ENCODE measurements at places on chromosomes 11 and 22. TPM values are rescaled to one million over a fixed set of nuclear protein-coding genes. Genes with fewer than 3 reads are reported as not detected.
A peak's percentile ranks its signal among the peaks of the same experiment; 100 is the strongest.

Gene CCDC81
- 1.4 TPM for total RNA-seq

Gene HSPB2
- total RNA-seq = 0.34 TPM

Gene SLC22A8
- total RNA-seq = not detected

Gene RASSF10
- total RNA-seq = not detected

Gene ALKBH8
- 5.0 TPM for total RNA-seq

GRCh38 chr11:28697920-28698827, 590.0 kb downstream of the METTL15 start:
- H3K36me3 ChIP-seq = no peaks in the 10 kb centered on the region
- no peaks in the 10 kb centered on the region for H3K27me3 ChIP-seq
- DNase-seq = peak; percentile 84
- H3K4me1 ChIP-seq = peaks cover 19% of the 10 kb centered on the region
- no peak overlapping the region for H3K4me3 ChIP-seq

DNA sequence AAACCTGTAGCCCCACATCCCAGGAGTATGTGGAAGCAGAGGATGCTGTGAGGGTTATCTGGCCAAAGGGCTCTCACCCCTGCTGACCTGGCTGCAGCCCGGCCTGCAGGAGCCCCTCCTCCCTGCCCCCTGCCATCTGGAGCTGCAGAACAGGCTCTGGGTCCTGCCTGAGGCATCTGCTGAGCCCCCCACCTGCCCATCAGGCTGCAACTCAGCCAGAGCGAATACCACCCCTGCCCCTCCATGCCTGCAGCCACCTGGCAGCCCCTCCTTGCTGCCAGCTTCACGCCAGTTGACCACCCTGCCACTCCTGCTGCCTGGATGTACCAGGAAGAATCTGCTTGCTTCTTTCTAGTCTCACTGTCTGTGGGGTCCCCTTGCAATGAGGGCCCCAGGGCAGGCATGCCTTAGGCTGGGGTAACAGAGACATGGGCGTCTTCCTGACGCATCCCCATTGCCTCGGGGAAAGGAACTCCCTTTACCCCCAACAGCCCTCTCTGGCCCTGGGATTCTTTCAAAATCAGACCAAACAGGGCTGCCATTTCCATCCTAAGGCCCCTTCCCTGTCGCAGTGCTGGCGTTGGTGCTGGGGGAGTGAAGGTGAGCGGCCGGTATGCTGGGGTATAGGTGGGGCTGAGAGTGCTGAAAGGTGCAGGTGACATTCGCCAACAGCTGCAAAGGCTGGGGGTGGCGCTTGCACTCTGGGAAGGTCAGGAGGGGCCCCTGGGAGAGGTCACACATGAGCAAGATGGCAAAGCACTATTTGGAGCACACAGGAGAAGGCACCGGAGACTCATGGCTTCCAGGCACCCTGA, 1334.6 kb downstream of the TBC1D22A start:
- no peak for DNase-seq
- no peaks in the 10 kb centered on the region for H3K4me1 ChIP-seq
- peaks cover 9% of the 10 kb centered on the region for H3K27me3 ChIP-seq
- H3K27ac ChIP-seq = no peak overlapping the region

GRCh38 chr11:63907063-63907462, 9.9 kb downstream of the RCOR2 start:
- no peaks in the 10 kb centered on the region for H3K27me3 ChIP-seq
- peaks cover 11% of the 10 kb centered on the region for H3K4me1 ChIP-seq
- peaks cover 24% of the 10 kb centered on the region for H3K36me3 ChIP-seq

- no peaks in the 10 kb centered on the region for H3K36me3 ChIP-seq
- DNase-seq = no peak
- H3K4me3 ChIP-seq = no peak overlapping the region
- peaks cover 30% of the 10 kb centered on the region for H3K4me1 ChIP-seq
- H3K27me3 ChIP-seq = no peaks in the 10 kb centered on the region
- no peak overlapping the region for H3K27ac ChIP-seq
These were observed 9.3 kb downstream of the OAF start for GRCh38 chr11:120219938-120220746.

DNA sequence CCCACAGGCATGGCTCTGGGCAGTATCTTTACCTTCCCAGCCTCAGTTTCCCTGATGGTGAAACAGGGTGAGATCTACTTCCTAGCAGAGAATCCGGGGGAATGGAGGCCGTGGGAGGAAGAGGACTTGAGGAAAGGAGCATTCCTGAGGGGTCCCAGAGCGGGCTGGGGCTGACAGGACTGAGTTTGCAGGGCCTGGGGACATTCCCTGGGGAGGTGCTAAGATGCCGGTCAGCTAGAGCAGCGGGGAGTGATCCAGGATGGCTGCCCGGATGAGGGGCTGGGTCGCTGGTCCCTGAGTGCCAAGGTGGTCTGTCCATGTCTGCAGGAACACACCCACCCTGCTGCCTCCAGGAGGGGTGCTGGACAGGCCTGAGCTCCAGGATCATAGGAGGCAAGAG, 8.3 kb upstream of the RTN4R start:
- H3K4me1 ChIP-seq = peaks cover 4% of the 10 kb centered on the region
- DNase-seq = no peak
- no peaks in the 10 kb centered on the region for H3K36me3 ChIP-seq
- H3K4me3 ChIP-seq = no peak overlapping the region
- no peak overlapping the region for H3K27ac ChIP-seq
- H3K27me3 ChIP-seq = no peaks in the 10 kb centered on the region

DNA sequence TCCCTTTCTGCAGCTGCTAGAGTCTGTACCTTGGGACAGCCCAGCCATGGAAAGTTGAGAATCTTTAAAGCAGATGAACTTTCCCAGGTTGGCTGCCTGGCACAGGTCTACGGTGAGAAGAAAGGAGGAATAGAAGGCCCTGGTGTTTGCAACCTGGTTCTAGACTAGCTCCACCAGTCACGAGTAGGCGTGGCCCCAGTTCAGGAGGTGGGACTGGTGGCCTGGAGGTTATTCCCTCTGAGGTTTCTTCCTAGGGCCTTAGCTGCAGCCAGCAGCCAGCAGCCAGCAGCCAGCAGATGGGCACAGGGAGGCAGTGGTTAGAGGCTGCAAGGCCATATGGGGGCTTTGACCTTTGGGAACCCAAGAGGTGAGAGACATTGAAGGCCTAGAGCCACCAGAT, 40.9 kb downstream of the PRDM11 start:
- no peaks in the 10 kb centered on the region for H3K27me3 ChIP-seq
- H3K4me3 ChIP-seq = no peak overlapping the region
- no peak for DNase-seq
- H3K4me1 ChIP-seq = peaks cover 9% of the 10 kb centered on the region
- H3K27ac ChIP-seq = no peak overlapping the region

DNA sequence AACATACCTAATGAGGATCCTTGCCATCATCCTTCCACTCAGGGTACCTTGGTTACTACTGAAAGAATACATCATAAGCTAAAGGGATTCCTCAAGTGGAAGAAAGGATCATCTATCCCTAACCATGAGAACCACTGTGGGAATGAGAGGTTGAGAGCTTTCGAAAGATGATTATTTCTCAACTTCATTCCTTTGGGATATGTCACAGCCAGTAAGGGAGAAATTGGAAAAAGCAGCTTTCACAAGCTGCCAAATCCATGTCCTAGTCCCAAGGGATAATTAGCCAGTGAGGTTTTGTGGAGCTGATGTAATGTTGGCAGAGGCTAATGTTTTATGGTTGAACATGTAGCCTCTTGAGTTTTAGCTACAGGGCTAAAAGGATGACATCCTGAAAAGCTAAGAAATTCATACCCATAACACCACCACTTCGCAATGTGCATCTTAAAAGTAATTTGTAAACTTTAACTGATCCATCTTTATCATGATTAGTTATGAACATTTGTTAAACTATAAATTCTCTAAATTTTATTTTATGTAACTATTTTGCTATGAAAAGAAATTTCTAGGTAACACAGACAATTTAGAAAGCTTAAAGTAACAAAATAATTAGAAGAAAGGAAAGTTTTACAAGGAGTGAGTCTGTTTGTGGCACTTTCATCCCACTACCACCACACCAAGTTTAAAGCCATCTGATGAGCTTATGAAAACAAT, 123.9 kb downstream of the MRTFA start:
- no peak for DNase-seq
- H3K27ac ChIP-seq = peak overlapping the region; percentile 94
- peaks cover 1% of the 10 kb centered on the region for H3K36me3 ChIP-seq
- H3K4me1 ChIP-seq = peaks cover 66% of the 10 kb centered on the region
- H3K4me3 ChIP-seq = no peak overlapping the region
- H3K27me3 ChIP-seq = no peaks in the 10 kb centered on the region

- H3K4me1 ChIP-seq = peaks cover 45% of the 10 kb centered on the region
- H3K27ac ChIP-seq = peak overlapping the region; percentile 90
- H3K36me3 ChIP-seq = no peaks in the 10 kb centered on the region
These were observed 486 bp downstream of the STIM1 start for GRCh38 chr11:3855808-3856491.

DNA sequence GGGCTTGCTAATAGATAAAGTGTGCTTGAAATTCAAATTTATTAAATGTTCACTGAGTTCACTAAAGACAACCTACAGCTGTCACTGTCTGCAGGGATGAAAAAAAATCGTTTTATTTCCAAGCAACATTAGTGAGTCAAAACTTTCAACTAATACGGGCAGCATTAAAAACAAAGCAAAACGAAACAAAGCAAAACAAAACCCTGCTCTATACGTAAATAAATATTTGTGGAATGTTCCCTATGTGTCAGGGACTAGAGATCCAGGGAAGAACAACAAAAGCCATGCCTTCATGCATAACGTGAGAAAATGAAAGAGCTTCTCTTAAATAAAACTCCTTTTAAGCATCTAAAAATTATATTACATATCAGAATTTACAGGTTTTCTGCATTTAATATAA, 553 bp downstream of the NAALAD2 start:
- peaks cover 5% of the 10 kb centered on the region for H3K27me3 ChIP-seq
- no peak for DNase-seq
- peak overlapping the region; percentile 81 for H3K4me3 ChIP-seq
- peaks cover 23% of the 10 kb centered on the region for H3K4me1 ChIP-seq

DNA sequence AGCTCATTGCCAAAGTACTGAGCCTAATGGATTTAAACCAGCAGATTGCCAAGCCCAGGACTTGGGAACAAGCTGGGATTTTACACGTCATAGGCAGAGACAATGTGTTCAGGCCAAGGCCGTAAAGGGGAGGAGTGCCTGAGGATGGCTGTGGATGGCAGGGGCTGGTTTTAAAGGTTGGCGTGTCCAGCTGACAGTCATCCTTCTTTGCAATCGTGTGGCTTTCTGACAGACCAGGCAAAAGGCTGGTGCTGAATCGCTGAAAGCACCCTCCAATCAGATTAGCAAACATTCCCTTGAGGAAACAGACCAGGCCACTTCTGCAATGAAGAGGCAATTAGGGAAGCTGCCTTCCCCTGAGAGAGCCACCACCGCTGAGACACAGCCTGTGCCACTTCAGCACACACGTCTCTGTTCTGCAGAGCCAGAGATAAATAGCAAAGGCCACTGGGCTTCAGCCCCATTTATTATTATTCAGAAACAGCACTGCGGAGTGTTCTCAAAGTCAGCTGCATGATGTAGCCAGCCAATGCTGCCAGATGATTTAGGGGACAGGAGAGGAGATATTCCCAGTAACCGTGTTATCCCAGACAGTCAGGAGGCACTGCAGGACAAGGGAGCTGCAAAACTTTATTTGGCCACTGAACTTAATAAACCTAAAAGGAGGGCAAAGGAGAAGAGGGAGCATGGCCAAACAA, 54.2 kb upstream of the CSNK2A3 start:
- no peaks in the 10 kb centered on the region for H3K27me3 ChIP-seq
- peaks cover 14% of the 10 kb centered on the region for H3K36me3 ChIP-seq
- peaks cover 56% of the 10 kb centered on the region for H3K4me1 ChIP-seq
- no peak for DNase-seq
- no peak overlapping the region for H3K4me3 ChIP-seq
- peak overlapping the region; percentile 9 for H3K27ac ChIP-seq

DNA sequence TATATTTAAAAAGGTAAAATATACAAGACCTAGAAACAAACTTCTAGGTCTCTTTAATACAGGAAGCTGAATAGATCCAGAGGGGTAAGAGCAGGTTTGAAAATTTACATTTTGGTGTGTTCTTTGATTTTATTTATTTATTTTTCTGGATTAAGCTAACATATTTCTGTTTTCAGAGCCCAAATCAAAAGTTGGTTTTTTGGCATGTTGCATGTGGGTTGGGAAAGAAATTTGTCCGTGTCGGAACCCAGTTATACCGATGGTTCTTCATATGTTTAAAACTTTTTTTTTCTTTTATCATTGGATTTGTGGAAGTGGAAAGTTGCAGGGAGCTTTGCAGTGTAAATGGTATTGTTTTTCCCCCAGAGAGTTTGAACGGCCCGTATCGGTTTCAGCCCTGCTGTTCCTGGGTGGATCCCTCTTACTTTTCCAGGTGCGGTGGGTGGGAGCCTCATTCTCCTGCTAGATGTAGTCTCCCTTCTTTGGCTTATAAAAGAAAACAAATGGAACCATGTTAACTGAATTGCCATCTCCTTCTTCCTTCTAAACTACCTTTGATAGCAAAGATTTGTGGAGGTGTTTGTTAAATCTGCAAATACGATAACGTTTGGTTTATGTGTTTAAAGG, 746 bp downstream of the CTNND1 start:
- no peak for DNase-seq
- H3K4me1 ChIP-seq = peaks cover 37% of the 10 kb centered on the region
- H3K27ac ChIP-seq = peak overlapping the region; percentile 100
- H3K4me3 ChIP-seq = peak overlapping the region; percentile 100
- no peaks in the 10 kb centered on the region for H3K27me3 ChIP-seq

GRCh38 chr11:33912405-33913361, 20.8 kb upstream of the LMO2 start:
- H3K4me1 ChIP-seq = peaks cover 8% of the 10 kb centered on the region
- H3K36me3 ChIP-seq = no peaks in the 10 kb centered on the region
- no peak overlapping the region for H3K4me3 ChIP-seq
- H3K27ac ChIP-seq = no peak overlapping the region
- peaks cover 27% of the 10 kb centered on the region for H3K27me3 ChIP-seq
- no peak for DNase-seq

GRCh38 chr11:63694596-63694995, 13.3 kb downstream of the RTN3 start:
- H3K4me3 ChIP-seq = no peak overlapping the region
- H3K4me1 ChIP-seq = peaks cover 16% of the 10 kb centered on the region
- no peak for DNase-seq
- no peaks in the 10 kb centered on the region for H3K36me3 ChIP-seq
- H3K27ac ChIP-seq = no peak overlapping the region
- H3K27me3 ChIP-seq = no peaks in the 10 kb centered on the region

- H3K4me1 ChIP-seq = peaks cover 43% of the 10 kb centered on the region
- no peak overlapping the region for H3K4me3 ChIP-seq
- DNase-seq = no peak
These were observed 11.1 kb downstream of the SYNGR1 start for GRCh38 chr22:39360674-39361413.

- no peak overlapping the region for H3K27ac ChIP-seq
- peaks cover 14% of the 10 kb centered on the region for H3K4me1 ChIP-seq
- H3K36me3 ChIP-seq = no peaks in the 10 kb centered on the region
- no peak overlapping the region for H3K4me3 ChIP-seq
- no peak for DNase-seq
- no peaks in the 10 kb centered on the region for H3K27me3 ChIP-seq
These were observed 91.5 kb downstream of the MN1 start for GRCh38 chr22:27709919-27710675.

GRCh38 chr22:17781319-17782031, 7.2 kb upstream of the BID start:
- no peak overlapping the region for H3K4me3 ChIP-seq
- no peaks in the 10 kb centered on the region for H3K27me3 ChIP-seq
- H3K4me1 ChIP-seq = peaks cover 38% of the 10 kb centered on the region

GRCh38 chr11:5507933-5508305, 1.8 kb downstream of the UBQLN3 start:
- no peak overlapping the region for H3K4me3 ChIP-seq
- peaks cover 14% of the 10 kb centered on the region for H3K27me3 ChIP-seq
- H3K36me3 ChIP-seq = no peaks in the 10 kb centered on the region
- no peaks in the 10 kb centered on the region for H3K4me1 ChIP-seq
- no peak for DNase-seq
